ENCODE measurements at places on chromosomes 2 and 18.

DNA sequence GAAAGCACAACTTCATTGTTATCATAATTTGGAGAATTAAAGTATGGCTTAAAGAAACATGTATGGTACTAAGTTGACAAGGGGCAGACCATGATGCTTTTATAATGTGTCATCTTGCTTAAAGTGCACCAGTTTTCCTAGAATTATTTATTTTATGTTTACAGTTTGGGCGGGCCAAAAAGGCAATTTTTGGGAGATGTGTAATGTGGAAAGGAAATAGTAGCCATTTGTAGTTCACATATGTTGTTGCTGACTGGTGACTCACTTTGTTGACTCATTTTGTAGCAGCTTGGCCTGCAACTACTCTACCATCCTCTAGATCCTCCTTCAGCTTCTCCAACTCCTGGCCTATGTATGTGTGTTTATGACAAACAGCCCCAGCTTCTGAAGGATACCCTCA lies 7.7 kb downstream of the ZSCAN30 start:
- no peak for DNase-seq

GRCh38 chr2:162232671-162233070 lies 10.6 kb downstream of the FAP start:
- no peak for DNase-seq

- DNase-seq, result no peak
Measured at GRCh38 chr2:73920577-73921545, 5.8 kb upstream of the DGUOK start.

DNA sequence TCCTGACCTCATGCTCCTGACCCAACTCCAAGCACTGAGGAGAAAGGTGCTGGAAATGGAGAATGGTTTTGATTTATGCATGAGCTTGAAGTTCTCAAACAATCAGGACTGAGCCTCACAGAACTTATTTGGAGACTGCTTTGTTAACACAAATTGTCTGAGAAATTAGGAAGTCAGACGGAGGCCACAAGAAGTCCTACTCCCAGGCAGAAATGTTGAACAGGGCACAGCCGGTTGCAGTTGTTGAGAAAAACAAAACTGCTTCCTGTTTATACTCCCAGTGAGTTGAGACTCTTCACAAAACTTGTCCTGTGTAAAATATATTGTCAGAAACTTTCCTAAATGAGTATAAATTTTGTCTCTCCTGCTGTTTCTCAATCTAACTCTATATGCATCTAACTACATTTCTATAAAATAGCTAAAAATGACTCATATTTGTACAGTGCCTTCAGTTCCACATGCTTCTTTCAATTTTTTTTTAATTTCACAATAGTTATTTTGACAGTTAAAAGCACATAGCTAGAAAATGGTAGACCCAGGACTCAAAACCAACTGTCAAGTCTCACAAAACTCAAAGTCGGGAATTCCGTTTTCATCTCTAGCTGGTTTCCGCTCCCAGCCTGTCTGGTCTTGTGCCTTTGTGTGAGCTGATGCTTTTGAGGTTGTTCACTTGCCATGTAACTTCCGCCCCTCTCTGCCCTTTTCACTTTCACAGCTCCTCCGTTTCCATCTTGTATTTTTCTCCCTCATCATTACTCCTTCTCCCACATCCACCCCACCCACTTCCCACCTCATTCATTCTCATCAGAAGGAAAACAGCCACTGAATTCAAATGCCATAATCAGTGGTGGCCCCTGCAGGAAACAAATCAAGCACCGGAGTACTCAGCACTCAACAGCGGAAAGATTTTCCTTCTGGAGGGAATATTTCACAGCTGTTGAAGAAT lies 215.0 kb downstream of the SUCLG1 start:
- no peak for DNase-seq

DNA sequence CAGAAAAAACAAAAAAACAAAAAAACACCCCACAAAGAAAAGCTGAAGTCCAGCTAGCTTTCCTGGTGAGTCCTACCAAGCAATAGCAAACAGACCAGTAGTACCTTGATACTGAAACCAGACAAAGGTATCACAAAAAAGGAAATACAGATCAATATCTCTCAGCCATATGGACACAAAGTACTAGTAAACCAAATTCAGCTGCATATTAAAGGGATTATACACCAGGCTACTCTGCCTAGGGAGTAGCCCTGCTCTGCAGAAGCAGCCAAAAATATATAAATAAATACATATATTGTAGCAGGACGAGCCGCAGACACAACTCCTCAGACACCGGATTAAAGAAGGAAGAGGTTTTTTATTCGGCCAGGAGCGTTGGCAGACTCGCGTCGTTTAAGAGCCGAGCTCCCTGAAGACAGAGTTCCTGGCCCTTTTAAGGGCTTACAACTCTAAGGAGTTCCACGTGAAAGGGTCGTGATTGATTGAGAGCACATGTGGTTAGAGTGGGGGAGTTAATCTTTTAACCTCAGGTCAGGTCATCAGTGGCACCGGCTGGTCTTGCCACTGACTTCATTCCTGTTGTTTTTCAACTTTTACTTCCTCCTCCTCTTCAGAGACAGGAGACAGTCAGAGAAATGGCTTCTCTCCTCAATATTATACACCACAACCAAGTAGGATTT lies 38.4 kb upstream of the DTNB start:
- no peak for DNase-seq

DNA sequence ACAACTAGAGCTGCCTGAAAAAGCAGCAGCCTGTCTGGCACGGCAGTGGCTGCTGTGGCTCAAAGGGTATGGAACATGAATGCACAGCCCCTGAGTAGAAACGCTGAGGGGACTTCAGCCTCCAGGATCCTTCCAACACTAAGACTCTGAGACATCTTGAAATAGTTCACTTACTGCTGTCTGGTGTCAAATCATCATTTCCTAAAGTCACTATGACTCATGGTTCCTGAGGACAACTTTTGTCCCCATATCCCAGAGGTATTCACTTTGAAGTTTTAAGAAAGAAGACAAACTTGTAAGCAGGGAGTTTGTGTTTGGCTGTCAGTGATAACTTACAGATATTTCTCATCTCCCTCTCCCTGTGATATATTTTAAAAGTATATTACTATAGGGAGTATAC lies 33.3 kb upstream of the NEB start:
- no peak for DNase-seq

DNA sequence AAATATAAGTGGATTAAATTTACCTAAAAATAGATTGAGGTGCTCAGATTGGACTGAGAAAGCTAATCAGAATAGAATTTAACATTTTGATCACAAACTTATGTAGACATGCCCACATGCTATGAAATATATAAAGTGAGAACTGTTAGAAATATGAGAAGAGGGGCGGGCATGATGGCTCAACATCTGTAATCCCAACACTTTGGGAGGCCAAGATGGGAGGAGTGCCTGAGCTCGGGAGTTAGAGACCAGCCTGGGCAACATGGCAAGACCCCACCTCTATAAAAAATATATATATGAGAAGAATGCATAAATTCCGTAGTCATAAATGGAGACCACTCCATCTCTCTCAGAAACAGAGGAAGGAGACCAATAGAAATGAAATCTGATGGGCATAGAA lies 25.7 kb downstream of the NTSR2 start:
- DNase-seq, result no peak

GRCh38 chr2:28319118-28320008 lies 73.3 kb upstream of the FOSL2 start:
- no peak for DNase-seq

Measured in NCI-H2171 (cell line).